Brain (organoid and tissue), 16 donors: ENCODE measurements at places on chromosomes 16 and 17.

GRCh38 chr16:86075488-86075785, 176.5 kb downstream of the IRF8 start:
- no peak for DNase-seq

- peak; percentile 37 for DNase-seq
These were observed 852 bp upstream of the HELZ start for GRCh38 chr17:67245694-67246402.

DNA sequence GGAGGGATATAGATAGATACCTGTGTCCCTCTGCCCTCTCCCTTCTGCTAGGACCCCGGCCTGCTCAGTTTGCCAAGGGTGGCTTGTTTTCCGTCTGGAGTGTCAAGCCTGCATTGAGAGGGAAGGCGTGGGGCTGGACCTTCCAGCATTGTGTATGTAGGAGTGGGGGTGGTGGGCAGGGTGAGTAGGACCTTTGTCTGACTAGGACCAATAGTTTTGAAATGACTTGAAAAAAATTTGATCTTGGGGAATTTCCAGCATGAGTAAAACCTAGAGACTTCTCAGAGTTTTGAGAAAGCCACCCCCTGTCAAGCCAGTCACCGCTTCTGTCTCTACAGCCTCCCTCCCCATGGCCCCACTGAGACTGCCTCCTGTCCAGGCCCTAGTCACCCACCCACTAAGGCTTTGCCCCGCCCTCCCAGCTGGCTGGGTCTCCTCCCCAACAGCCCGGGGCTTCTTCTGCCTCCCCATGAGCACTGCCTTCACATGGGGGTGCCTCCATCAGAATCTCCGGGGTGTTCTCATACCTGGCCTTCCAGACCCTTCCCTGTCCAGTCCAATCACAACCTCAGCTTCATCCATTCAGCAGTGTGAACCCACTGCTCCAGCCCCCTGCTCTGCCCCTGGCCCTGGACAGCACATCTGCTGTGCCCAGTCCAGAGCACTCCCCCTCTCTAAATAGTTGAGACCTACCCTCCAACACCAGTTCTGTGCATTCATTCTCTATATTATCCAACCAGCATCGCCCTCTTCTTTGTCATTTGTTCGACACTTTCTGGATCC, 207.0 kb downstream of the MSI2 start:
- no peak for DNase-seq

- DNase-seq: peak; percentile 94
These were observed at the start of gene MTMR4 for GRCh38 chr17:58513965-58514769. Gene MTMR4, minus strand, starts transcription at chr17:58514638. Its CDS starts 231 bp downstream, at chr17:58514407.

DNA sequence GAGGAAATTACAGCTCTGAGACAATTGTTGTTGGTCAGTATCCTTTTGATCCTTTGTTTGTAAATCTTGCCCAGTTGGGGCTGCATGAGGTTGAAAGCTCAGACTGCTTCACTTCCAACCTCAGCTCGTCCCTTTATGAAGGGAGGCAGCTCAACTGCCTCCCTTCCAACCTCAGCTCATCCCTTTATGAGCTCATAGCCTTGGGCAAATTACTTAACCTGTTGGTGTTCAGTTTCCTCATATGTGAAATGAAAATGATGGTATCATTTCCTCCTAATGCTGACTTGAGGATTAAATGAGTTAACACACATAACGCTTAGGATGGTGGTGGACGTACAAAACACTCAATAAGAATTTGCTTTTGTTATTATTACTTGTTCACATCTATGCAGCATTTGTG, 265.1 kb downstream of the CDH13 start:
- no peak for DNase-seq

- peak; percentile 86 for DNase-seq
These were observed at the start of gene RAB11FIP4 for GRCh38 chr17:31391496-31391949. Gene RAB11FIP4, plus strand, starts transcription at chr17:31391675. Its CDS starts 178 bp downstream, at chr17:31391853.

DNA sequence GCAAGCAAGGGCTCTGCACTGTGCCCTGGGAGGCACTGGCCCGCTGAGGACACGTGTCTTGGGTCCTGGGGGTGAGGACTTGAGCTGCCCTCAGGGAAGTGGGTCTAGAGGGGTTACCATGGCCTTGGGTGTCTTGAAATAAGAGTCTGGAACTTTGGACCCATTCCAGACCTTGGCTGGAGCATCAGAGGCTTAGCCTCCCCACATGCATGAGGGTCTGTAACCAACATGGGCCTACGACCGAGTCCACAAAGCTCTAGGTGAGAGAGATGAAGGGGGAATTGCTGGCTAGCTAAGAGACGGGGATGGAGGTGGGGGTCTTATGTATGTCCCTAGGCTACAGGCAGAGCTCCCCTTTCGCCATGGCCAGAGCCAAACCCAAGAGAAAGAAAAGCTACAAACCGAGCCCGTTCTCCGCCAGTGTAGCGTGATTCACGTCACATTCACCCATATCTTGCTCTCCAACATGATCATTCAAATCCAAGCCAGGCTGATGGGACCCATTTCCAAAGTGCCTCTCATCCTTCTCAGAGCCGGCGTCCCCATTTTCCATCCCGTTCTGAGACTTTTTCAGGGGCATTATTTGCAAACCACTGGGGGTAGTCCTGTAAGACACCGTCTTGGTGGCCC, 120.1 kb downstream of the CDYL2 start:
- no peak for DNase-seq

DNA sequence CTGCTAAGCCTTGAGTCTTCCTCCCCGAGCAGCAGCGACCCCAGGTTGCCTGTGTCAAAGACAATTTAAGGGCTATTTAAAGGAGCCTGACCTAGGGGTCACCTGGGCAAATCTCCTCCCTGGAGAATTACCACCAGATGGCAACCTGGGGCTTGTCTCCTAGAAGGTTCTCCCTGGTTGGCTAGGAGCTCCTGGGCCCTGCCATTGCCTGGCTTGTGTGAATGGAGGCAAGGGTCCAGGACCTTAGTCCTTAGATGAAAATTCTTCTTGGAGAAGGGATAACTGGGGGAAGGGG, 51.3 kb upstream of the TAC4 start:
- no peak for DNase-seq

DNA sequence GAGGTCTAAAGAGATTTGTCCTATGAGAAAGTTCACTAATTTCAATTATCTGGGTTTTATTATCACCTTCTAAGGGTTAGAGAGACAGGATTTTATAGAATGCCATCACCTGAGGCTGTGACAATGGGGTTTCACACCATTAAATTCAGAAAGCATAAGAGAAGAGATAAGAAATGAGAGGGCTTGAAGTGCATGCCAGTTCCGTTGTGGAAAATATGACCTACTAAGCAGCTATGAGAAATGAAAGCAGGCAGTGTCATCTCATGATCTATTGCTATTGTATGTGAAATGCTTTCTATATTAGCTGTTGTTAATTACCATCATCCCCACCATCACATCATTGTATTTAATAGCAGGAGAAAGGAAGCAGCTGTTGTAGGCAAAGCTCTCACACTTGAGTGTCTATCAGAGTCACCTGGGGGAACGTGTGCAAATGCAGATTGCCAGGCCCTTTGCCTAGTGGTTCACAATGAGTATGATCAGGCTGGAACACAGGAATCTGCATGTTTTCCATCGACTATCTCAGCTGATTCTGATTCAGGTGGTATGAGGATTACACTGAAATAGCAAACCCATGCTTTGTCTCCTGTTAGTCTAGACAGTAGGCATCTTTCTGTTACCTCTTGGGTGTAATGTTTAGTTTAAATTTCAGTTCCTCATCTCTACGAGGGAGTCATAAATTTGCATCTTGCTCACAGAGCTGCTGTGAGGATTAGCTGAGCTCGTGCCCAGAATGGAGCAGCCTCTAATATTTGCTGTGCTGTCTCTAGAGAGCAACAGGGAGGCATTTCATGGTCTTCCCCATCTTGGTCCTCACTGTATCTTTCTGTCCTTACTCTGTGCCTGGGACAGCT, 256.4 kb downstream of the CDH13 start:
- DNase-seq: peak; percentile 33

DNA sequence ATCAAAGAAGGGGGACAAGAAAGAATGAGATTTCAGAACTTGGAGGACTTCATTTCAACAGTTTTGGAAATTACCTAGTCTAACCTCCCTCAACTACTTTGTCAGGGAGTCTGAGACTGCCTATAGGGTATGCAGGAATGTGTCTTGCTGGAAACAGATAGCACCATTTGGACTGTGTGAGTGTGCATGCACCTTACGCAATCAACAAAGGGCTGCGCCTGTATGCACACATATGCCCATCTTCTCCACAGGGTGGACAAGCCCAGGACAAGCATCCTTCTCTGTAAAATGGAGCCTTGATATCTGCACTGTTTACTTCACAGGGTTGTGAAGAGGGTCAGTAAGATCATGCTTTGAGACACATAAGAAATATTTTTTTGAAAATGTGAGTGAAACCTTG, 305.7 kb upstream of the ASIC2 start:
- DNase-seq: no peak

- no peak for DNase-seq
These were observed 1860.3 kb downstream of the TP53TG3F start for GRCh38 chr16:35319536-35320192.

- DNase-seq: no peak
These were observed 162.0 kb downstream of the NTN1 start for GRCh38 chr17:9183306-9183705.

GRCh38 chr17:20121359-20122253, 112.4 kb downstream of the SPECC1 start:
- DNase-seq: peak; percentile 83

- DNase-seq: no peak
These were observed 30.1 kb downstream of the GNGT2 start for GRCh38 chr17:49180303-49180702.

DNA sequence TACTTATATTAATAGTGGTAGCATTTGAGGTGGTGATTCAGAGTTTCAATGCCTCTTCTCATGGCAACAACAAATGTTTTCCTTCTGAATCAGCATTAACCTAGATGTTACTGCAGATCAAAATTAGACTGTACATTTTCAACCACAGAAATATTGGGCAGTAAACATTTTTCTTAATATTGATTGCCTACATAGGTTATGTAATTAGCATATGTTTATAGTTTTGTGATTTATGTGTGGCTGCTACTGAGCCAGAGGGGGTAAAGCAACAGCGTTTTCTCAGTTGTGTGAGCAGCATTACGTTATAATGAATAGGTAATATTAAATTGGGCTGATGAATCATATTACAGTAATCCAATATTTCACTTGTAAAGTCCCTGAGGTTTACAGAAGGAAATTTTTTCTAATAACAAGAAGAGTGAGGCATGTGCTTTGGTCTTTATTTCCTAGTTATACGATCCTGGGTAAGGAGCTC, 18.8 kb upstream of the BMERB1 start:
- no peak for DNase-seq

- no peak for DNase-seq
These were observed 9.5 kb downstream of the KRT12 start for GRCh38 chr17:40857535-40857934.

DNA sequence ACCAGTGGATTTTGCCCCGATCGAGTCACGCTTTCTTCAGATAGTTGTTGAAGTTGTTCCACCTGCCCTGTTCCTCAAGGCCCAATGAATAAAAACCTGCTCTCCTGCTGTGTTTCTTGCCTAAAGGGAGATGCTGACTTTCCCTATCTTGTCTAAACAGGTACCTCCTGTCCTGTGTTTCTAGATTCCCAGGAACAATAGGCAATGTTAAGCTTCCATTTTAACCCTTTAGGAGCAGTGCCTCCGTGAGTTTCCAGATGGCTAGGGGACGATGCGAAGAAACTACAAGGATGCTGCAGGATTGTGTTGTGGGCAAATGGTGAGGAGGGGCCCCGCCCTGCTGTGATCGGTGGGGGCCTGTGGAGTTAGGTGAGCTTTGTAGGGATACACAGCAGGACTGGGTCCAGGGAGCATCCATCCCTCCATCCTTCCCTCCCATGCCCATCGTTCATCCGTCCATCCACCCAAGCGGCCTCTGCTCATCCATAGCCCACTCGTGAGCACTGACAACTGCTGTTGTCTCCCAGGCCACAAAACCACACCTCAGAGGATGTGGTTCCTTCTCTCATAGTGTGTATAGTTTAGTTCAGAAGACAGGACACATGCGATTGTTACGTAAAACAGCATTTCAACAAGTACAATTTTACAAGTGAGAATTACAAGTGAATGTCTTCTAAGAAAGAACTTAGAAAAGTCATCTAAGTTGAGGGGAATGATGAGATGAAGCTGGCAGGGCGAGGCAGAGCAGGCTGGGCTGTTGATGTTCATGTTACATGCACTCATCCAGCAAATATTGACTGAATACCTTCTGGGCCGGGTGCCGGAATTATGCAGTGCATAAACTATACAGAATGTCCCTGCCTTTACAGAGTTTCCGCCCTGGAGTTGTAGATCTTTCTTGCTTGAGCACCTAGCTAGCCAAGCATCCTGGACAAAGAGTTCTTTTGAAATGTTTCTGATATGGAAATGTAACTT, 5.2 kb downstream of the ARSG start:
- no peak for DNase-seq

DNA sequence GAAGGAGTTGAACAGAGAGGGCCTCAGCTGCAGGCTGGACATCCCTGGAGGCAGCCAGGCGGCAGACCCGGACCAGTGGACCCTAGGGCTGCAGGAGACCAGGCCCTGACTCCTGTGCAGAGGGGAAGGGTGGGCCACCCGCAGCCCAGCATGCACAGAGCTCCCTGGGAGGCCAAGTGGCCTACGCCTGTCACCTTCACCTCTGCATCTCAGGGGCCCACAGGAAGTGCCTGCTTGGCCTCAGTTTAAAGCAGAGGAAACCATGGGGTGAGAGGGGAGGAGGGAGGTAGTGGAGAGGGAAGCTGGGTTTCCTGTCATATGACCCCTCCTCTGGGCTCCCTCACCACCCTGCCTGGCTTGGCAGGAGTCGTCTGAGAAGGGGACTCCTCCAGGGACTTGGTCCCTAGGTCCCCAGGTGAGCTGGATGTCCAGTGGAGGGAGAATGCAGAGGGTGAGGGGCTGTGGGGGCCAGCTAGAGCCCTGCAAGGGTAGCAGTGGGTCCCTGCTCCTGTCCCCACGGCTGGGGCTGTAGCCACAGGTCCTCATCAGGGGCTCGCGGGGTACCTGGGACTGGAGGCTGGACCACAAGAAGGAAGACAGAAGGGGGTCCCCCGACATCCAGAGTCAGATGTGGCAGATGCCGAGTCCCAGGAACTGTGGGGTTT, at the start of gene TMC8:
TSS of gene TMC8 (plus strand) at position 335 of the 665 bp plus-strand sequence. CDS start 818 bp downstream, outside the sequence.
- DNase-seq: no peak

DNA sequence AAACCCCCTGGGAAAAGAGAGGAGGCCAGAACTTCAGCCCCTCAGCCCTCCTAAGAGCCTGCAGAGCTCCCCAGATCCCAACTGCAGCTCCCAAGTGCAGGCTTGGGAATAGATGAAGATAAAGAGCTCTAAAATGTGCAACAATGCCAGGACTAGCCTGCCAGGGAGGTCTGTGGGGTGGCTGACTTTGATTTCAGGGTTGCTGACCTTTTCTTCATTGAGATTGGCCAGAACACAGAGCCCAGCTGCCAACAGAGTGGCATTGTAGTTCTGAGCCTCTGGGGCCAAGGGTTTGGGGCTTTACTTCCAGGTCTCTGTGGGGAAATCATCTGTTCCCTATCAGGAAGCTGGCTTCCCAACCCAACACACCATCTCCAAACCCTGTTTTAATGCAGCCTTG, 120.6 kb downstream of the COPRS start:
- no peak for DNase-seq
